Naive thymus-derived CD8-positive, alpha-beta T cell (primary cell): ENCODE measurements at places on chromosomes 4 and X.
A peak's percentile ranks its signal among the peaks of the same experiment; 100 is the strongest.

GRCh38 chrX:70012756-70013155 is 37.0 kb downstream of the AWAT2 start:
- DNase-seq = no peak

DNA sequence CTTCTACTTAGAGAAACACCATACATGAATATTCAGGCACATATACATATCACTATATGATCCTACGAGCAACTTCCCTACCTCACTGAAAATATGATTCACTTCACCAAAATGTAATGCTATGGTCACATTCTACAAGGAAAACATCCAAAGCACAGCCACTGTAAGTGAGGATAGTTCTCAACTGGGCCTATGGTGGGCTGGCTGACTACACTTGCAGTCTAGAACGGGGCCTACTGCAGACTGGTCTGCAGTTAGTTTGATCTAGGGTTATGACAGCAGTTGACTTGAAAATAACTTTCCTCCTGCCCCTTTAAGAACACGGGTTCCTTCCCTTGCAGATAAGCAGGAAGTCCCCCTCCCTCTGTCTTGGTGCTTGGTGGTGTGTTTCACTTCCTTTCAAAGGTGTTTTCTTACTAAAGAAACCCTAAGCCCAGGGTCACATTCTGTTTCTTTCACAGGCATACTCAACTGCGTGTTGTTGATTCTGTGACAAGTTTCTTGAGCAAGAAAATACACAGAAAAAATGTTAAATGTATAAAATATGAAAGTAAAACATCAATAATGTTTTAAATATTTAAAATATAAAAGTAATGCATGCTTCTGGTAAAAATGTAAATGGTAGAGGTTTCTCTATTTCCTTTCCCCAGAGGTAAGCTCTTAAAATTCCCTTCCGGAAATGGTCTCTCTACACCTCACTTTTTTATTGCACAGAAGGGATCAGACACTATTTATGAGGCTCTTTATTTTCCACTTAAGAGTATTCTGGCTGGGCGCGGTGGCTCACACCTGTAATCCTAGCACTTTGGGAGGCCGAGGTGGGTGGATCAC is 18.0 kb upstream of the TMSB4X start:
- DNase-seq = peak; percentile 55

DNA sequence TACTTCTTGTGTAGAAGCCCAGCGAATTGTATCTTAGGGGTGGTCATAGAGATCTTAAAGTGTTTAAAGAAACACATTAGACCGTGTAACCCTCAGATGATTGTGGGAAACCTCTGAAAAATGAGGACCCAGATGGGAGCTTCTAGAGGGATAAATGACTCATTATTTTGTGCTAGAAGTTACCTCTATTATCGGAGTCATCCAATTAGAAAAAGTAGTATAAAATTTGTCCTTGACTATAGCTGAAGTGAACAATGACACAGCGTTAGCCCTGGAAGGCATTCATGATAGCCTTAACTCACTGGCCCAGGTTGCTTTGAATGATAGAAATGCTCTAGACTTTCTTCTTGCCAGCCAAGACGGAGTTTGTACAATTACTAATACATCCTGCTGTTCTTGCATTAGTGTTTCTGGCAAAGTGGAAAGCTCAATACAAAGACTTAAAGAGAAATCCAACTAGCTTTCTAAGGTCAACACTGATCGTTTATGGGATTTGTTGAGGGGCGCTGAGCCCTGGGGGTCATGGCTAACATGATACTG is 178.9 kb upstream of the VEGFC start:
- DNase-seq = no peak

DNA sequence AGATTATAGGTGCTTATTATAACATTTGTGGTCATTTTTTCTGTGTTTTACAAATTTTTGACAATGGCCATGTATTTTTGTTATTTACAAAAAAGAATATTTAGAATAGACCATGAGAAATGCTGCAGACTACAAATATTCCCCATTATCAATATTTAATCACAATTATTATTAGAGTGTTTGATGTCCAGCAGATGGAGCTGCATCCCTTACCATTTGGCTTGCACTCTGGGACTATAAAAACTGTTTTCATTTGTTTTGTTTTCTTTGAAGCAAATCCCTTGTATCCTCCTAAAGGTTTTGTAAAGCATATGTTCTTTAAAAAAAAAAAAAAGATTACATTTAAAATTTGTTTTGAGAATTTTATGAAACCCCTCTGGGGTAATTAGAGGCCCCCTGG is 85.6 kb upstream of the CXorf66 start:
- no peak for DNase-seq

- DNase-seq = no peak
Observed at GRCh38 chr4:181301735-181302710, 941.2 kb upstream of the TENM3 start.

GRCh38 chr4:155599085-155599484 is 67.6 kb upstream of the GUCY1A1 start:
- no peak for DNase-seq

- peak; percentile 61 for DNase-seq
Observed at GRCh38 chrX:39477762-39478120, 620.0 kb downstream of the BCOR start.

GRCh38 chrX:72060196-72060920 is 71.4 kb downstream of the RTL5 start:
- no peak for DNase-seq

- DNase-seq = no peak
Observed at GRCh38 chrX:148768296-148768695, 267.9 kb downstream of the AFF2 start.

DNA sequence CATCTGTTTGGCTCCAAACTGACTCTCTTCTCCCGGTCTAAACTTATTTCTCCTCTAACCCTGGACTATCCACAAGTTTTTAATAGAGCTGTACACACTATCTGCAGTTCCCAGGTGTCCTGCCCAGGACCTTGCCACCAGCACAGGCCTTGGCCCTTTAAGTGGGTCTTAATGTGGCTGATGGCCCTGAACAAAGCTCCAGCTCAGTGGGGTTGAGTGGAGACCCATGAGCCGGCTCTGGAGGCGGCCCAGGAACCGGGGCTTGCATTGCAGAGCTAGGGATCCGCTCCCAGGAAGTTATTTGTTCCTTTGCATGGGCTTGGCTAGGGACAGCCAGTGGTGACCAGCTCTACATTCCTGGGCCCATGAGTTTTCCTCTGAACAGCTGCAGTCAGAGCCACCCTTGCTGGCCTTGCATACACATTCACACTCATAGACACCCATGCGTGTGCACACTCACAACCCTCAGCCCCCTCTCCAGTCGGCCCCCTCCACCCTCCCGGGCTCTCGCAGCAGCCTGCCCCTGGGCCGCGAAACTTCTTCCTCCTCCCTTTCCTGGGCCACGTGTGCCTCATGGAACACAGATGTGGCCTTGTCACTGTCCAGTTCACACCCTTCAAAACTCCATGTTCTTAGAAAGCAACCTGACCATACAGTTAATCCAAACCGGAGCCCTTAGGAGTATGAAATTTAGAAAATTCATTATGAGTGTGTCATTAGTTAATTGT is 58.2 kb downstream of the GPR143 start:
- no peak for DNase-seq

DNA sequence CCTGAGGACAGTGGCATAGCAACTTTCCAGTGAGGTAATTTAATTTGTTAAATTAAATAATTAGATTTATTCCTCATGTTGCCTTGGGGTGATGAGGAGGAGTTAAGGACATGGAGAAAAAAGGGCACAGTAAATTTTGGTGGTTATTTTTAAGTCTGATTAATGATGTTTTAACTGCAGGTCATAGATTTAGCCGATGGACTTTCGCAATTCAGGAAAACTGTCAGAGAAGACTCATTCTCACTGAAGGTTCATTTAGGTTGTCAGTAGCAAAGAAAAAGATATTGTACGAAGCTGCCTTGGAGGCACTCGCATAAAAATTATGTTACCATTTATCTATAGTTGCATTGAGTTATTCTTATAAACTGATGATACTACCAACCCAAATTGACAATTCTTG is 164.2 kb upstream of the PITX2 start:
- no peak for DNase-seq

- no peak for DNase-seq
Observed at GRCh38 chrX:149073479-149073878, 431.6 kb downstream of the IDS start.

DNA sequence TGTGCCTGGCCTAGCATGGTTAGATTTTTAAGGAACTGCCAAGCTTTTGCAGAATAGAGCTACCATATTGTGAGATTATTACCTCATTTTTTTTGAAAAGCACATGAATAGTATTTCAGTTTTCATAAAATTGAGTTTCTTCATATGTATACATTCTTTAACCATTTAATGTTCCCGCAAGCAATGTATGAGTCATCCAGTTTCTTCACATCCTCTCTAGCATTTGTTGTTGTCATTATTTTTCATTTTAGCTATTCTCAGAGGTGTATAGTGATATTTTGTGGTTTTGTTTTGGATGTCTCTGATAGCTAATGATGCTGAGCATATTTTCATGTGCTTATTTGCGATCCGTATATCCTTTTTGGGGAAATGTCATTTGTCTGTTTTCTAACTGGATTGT is 74.9 kb downstream of the GLUD2 start:
- no peak for DNase-seq

GRCh38 chrX:110012818-110013485 is 10.0 kb downstream of the TMEM164 start:
- no peak for DNase-seq

GRCh38 chr4:158018221-158018830 is 154.5 kb downstream of the GASK1B start:
- DNase-seq = no peak

- DNase-seq = no peak
Observed at GRCh38 chr4:173403051-173403450, 4.1 kb upstream of the SCRG1 start.

- no peak for DNase-seq
Observed at GRCh38 chrX:110430293-110431076, 71.8 kb downstream of the RTL9 start.

GRCh38 chr4:111781611-111782010 is 363.6 kb upstream of the FAM241A start:
- no peak for DNase-seq

DNA sequence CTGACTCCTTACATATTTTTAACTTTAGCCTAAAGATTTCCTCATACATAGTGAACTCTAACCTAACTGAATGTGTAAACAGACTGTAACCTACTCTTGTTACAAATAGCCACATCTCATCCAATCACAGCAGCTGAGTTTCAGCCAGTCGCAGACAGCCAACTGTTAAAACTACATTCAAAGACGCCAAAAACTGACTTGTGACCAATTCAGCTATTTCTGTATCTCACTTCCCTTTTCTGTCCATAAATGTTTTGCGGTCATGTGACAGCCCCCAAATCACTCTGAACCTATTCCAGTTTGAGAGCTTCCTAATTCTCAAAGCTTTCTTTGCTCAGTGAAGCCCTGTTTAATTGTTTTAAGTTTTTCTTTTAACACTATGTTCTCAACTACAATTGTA is 2731.9 kb downstream of the ARAP2 start:
- no peak for DNase-seq

DNA sequence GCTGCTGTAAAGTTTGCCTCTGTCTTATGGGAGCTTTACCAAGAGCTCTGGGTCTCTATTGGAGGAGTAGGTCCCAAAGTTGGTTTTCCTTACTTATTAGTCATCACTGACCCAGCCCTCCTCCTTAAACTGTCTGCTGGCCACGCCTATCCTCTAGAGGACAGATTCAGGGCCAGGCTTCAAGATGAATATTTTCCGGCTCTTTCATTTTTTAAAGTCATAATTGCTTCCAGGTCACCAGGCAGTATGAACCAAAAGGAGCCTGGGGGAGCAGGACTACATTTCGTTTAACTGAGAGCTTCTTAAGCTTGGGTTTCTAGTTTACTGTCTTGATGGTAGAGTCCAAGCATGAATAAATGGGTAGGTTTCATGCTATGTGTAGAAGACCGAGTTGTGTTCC is 13.7 kb downstream of the BCORL1 start:
- no peak for DNase-seq

GRCh38 chr4:70196857-70197256 is 1.3 kb downstream of the ODAM start:
- DNase-seq = no peak

DNA sequence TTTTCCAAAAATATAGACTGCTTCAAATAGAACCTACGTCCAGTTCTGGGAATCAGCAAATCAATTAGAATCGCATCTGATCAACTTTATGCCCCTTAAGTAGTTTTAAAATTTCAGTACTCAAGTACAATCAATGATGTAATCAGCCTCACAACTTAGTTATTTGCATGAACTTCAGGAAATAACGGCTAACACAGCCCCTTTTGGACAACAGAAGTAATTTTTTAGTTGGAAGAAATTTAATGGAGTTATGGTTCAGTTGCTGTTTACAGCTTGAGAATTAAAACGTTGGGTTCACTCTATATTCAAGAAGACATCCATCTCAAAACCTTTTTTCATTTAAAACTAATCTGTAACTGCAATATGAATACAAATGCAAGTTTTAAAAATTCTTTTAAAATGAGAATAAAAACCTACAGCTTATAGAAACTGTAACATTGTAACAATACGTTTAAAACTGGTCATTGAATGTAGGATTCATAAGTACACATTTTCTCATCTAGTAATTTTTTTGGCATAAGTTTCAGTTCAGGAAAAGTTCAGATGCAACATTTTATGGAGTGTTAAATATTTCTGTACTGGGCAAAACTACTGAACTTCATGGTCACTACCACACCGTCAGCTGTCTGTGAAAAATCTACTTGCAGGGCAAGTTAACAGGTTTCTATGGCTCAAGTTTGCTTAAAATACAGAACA is 956 bp downstream of the TAPT1 start:
- no peak for DNase-seq

GRCh38 chr4:3611778-3612177 is 79.6 kb upstream of the LRPAP1 start:
- DNase-seq = no peak

- DNase-seq = no peak
Observed at GRCh38 chrX:142156567-142156966, 48.5 kb downstream of the MAGEC2 start.

GRCh38 chr4:1048773-1049590 is 37.6 kb downstream of the FGFRL1 start:
- no peak for DNase-seq

DNA sequence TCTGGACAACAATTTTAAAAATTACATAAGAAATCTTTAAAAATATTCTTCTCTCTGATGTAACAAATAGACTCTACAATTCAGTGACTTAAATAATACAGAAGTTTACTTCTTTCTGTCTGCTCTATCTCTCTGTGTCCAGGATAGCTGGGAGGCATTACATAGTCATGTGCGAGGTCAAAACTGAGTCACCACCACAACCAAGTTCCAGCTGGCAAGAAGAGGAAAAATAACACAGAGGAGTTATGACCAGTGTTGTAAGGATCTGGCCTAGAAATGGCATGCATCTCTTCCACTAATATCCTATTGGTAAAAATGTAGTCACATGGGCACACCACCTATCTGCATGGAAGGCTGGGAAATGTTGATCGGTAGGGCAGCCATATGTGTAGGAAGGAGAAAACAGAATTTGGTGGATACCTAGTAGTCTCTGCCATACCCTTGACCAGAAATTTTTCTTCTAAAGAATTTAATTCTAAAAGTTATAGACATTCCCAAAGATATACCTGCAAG is 39.4 kb upstream of the WDFY3 start:
- no peak for DNase-seq

GRCh38 chr4:41014158-41014557 is 200.2 kb downstream of the APBB2 start:
- DNase-seq = no peak
